Stimulated activated CD4-positive, alpha-beta T cell treated with anti-CD3 and anti-CD28 coated beads, Interleukin-1b, Interleukin-23, amount 100 ng/mL, for 24 hours (primary cell): ENCODE measurements at places on chromosomes 13 and 19.

GRCh38 chr19:18683958-18684641 is 620 bp downstream of the CRTC1 start:
- DNase-seq, result no peak

DNA sequence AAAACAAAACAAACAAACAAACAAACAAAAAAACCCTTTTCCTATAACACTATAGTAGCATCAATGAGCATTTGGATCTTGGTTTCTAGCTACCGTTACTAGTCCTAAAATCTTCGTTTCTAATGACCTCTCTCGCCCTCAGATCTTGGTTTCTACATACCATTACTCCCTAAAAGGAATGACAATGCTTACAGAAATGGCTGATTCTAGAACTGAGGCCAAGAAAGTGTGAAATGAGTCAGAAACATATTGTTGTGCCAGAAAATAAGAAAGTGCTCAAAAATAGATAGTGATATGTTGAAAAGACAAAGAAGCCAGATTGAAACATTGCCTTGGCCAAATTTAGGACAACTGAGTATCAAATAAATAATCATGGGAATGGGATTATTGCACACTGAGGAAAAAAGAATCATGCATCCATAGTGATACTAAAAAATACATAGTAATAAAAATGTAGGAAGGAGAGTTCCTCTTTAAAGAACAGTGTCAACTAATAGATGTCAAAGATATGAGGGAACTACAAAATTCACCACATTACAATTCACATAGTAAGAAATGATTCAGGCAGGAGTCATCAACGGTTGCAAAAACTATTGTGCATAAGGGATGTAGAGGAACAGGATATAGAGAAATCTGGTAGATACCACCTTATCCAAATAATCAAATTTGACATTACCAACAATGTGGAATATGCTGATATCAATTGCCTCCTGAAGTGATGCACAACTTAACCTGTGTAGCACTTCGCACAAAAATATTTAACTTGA is 386.6 kb downstream of the DIAPH3 start:
- DNase-seq, result no peak

GRCh38 chr19:18436671-18437490 is 1.1 kb downstream of the ISYNA1 start:
- peak; percentile 46 for DNase-seq

GRCh38 chr13:49616676-49617065 is 11.6 kb upstream of the ARL11 start:
- no peak for DNase-seq

DNA sequence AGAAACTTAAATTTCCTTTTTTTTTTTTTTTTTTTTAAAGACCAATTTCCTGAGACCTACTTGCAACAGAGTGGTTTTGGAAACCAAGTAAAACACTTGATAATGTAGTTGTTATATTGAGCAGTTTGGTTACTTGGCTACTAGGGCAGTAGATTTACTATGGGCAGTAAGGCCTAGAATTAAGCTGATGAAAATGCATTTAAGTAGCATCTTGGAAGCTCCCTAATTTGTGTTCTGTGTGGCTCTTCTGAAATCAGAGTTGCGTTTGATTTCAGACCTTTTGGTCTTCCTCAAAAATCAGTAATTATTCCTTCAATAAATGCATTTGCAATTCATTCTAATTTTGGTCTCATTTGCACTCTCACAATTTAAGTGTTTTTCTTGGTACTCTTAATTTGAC is 810 bp downstream of the GPR180 start:
- DNase-seq, result no peak

- DNase-seq, result no peak
Measured at GRCh38 chr13:43761616-43762315, 25.0 kb downstream of the ENOX1 start.

GRCh38 chr13:43444081-43444480 is 342.7 kb downstream of the ENOX1 start:
- no peak for DNase-seq

GRCh38 chr13:75645141-75645540 is 9.0 kb downstream of the LMO7 start:
- no peak for DNase-seq

- no peak for DNase-seq
Measured at GRCh38 chr13:53142306-53142705, 113.7 kb downstream of the OLFM4 start.

- DNase-seq, result no peak
Measured at GRCh38 chr19:38284422-38284821, 19.6 kb upstream of the C19orf33 start.

GRCh38 chr13:78998630-78999315 is 339.8 kb upstream of the OBI1 start:
- no peak for DNase-seq

DNA sequence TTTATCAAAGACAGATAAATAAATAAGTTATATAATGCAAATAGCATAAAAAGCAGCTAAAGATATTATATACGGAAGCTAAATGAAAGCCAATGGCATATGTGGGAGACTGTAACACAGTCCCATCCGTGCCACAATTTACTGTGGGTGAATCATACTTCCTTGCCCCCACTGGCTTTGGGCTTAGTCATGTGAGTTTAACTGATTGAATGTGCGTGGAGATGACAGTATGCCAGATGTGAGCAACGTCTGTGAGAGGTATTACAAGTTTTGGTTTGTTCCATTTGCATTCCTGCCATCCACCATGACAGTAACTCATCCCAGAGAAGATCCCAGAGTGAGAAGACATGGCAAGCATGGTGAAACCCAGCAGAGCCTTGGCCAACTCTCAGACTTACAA is 340.0 kb downstream of the SUCLA2 start:
- DNase-seq, result no peak

DNA sequence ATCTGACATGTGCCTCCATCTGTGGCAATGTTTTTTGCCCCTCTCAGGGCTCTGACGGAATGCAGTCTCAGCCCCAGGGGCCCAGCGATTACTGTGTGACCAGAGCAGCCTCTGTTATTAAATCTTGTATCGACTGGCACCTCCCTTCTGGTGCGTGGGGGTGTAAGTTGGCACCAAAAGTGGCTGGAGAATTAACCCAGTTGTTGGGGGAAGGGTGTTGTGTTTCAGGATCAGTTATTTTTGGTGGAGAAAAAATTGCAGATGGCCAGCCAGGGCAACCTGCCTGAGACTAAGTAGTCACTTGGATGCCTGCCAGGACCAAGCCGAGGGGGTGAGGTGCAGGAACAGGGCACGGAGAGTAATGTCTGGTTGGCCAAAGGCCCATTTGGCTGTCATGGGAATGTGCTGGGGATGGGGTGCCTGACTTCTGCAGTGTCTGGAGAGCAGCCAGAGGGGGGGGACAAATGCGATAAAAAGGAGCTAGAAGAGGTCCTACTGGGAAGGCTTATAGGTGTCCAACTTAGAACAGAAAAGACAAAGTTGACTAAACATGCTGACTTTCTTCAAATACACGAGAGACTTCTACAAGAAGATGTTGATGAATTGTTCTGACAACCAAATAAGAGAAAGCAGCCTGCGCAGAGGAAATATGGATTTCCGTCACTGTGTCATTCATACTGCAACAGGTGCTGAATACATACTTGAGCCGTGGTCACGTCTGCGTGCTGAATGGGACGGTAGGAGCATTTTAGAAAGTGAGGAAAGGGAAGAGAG is 69.8 kb downstream of the SIAH3 start:
- no peak for DNase-seq

GRCh38 chr19:48608798-48609263 is 2.3 kb downstream of the SPACA4 start:
- DNase-seq, result no peak

DNA sequence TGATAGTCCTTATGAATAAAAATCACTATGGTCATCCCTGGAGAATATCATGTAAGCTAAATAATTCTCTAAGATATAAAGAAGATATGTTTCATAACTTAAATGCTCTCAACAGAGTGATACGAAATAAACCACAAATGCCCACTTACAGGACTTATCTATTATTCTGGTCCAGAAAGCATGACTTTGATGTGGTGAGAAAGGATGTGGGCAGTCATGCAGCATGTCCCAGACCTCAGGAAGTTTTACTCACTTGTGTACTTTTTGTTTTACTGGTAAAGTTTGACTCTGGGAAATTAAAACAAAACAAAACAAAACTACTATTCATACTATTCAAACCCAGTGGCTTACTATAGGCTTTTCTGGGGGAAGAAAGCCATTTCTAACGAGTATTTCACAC is 483.2 kb upstream of the SLITRK6 start:
- no peak for DNase-seq

GRCh38 chr13:111345682-111346081 is 25.2 kb downstream of the TEX29 start:
- DNase-seq, result no peak

DNA sequence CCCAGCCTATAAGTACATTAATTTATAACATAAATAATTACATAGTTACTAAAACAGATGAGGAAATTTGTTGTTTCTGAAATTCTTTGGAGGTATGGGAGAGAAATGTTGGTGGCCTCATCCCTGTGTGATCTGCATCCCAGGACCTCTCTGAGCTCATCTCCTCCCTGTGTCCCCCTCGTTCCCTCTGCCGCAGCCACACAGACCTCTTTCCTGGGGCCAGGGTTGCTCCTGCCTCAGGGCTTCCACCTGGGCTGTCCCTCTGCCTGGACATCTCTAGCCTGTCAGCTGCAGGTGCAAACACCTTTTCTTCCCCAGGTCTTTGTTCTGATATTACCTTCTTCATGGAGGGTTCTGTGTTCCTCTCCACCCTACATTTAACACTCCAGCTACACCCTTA is 3.9 kb downstream of the ZNF766 start:
- no peak for DNase-seq

- no peak for DNase-seq
Measured at GRCh38 chr19:7225741-7226140, 68.5 kb downstream of the INSR start.

- DNase-seq, result no peak
Measured at GRCh38 chr13:40508767-40509342, 157.6 kb downstream of the FOXO1 start.

DNA sequence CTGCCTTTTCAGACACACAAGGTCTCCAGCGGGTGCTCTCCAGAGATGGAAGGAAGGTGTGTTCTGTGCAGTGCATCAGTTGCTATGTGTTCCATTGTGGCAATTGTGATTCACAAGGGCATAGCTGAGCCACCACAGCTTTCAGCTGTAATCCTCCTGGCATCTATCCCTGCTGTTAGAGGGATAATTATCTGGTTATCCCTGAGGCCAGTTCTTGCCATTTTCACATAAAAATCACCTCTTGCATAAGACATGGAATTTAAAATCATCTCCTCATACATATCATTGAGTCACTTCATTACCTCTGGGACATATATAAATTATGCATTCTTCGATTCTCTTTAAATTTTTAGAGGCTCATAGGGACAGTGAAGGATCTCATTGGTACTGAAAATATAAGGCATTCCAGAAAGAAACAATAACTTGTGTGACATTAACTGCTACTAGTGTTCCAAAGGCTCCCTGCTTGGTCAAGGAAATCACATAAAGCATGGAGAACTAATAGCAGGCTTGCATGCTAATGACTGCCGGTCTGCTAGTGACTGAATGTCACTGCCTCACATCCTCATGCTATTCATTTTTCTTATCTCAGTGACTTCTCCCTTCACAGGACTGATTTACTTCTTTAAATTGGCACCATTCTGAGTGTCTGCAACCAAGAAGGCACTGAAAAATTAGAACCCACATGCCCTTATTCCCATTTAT is 214.0 kb downstream of the ENOX1 start:
- no peak for DNase-seq

DNA sequence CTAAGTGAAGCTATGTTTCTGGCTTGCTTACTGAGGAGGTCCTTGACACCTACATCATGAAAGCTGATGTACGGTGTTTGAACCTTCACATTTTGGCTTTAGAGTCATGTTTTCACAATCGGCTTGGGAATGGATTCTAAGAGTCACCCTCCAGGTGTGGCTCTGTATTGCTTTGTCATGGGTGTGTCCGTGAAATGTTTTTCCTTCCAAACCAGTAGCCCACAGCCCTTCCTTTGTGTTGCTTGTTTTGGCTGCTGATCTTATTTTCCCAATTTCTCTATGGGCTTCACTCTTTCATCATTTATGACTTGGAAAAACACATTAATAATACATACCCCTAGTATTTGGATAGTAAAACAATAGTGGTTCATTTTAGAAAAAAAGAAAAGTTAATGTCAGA is 240.6 kb downstream of the GGACT start:
- no peak for DNase-seq
